GM06990 (cell line): ENCODE measurements at places on chromosomes 1 and 21.

DNA sequence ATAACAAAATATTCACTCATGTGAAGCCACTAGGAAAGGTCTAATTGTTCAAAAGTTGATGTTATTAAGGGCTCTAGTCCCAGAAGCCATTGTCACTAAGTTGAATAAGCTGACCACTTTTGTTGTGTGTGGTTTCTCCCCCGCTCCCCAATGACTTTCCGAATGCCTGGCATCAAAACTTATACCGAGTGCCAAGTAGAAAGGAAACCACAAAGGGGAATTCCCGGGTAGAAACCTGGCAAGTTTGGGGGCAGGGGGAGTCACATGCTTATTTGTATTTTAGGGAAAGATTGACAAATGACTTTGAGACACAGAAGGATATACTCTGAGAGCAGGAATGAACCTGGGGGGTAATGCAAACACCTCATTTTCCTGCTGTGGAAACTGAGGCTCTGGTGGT is 154.1 kb downstream of the TGFBR3 start:
- DNase-seq = no peak

GRCh38 chr1:86714159-86714558 is 9.8 kb downstream of the SH3GLB1 start:
- no peak for DNase-seq

- no peak for DNase-seq
These were observed 240.9 kb downstream of the OMA1 start for GRCh38 chr1:58305622-58306021.

- DNase-seq = no peak
These were observed 1.4 kb downstream of the ZMYM4 start for GRCh38 chr1:35269989-35270289.

DNA sequence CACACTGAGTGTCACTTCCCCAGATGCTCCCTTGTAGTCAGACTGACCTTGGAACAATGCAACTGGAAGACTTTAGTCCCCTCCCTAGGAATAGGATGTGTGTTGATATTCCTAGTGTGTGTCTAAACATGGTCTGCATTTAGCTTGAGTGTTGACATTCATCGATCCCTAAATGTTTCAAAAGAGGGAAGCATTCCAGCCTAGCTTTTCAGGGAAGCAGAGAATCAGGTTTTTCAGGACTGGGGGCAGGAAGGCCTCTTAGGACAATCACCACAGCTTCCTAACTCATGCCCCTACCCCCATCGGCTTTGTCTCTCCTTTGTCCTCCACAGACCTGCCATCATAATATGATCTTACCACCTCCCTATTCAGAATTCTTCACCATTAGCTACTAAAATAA is 43.4 kb downstream of the NMNAT2 start:
- DNase-seq = no peak

- no peak for DNase-seq
These were observed 1.9 kb downstream of the PEAR1 start for GRCh38 chr1:156895455-156895812.

DNA sequence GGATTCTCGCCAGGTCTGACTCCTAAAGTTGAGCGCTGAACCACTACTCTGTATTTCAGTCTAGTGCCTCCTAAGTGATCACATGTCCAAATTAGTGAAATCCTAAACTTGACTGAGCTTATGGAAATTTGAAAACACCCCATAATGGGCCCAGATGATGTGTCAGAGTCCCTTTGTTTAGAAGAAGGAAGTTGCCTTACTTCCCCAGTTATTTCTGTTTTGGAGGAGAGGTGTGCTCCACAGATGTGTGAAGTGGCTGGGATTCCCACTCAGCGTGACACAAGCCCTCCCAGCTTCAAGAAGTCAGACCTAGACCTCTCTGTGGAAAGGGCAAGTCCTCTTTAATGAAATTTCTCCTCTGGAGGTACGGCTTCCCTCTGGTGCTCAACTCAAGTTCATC is 188.8 kb downstream of the TTLL7 start:
- DNase-seq = no peak

GRCh38 chr1:52032124-52032784 is 1.4 kb downstream of the KTI12 start:
- DNase-seq = no peak

DNA sequence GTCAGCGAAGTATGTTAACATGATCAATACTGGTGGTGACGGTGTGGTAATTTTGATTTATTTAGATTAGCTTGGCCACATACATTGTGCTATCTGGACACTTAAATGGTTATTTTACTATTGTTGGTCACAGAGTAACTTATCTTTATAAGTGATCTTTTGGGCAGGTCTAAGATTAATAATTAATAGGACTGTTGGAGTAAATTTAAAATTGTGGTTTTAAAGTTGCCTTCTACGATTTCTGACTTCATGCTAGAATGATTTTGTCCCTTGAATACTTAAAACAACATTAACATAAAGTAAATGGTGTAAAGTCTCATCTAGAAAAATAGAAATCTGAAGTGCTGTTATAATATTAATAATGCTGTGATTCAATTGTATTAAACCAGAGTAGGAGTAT is 14.7 kb downstream of the SRRM1 start:
- no peak for DNase-seq

DNA sequence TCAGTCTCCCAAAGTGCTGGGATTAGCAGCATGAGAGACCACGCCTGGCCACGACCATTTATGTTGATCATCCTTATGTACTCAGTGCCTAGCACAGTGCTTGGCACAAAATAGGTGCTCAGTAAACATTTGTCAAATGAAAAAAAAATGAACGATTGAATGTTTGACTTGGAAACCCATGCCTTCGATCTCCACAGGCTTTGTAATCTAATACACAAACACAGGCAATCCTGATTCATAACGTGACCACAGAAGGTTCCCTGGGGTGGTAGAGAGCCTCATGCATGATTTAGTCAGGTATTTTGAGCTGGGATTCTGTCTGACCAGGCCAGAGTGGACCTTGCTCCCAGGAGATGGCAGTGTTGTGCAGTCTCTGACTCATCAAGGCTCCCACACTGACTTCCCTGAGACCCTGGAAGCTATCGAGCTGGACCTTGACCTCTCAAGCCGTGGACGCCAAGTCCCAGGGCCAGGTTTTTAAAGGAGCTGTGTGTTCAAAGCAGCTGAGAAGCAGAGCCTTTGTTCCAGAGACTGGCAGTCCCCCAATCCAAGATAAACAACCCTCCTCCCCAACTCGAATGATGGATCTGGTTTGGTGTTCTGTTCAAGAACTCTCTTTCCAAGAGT is 81.1 kb downstream of the PGM1 start:
- no peak for DNase-seq

DNA sequence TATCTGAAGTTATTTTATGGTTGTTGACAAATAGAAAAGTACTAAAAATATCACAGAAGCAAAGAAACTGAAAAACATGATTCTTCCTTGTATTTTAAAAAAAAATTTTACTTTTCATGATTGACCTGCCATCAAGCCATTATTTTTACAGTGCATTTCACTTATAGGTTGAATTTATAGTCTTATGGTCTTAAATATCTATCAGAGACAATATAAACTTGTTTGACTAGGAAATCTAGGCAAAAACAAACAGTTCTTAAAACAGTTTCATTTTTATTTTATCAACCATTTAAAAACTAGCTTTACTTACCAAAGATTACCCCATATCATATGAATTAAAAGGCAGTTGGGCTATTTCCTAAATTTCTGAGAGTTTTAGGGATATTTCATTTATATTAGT is 59.2 kb downstream of the SLC16A1 start:
- no peak for DNase-seq

- no peak for DNase-seq
These were observed 145.2 kb downstream of the NTMT2 start for GRCh38 chr1:170290991-170291390.

DNA sequence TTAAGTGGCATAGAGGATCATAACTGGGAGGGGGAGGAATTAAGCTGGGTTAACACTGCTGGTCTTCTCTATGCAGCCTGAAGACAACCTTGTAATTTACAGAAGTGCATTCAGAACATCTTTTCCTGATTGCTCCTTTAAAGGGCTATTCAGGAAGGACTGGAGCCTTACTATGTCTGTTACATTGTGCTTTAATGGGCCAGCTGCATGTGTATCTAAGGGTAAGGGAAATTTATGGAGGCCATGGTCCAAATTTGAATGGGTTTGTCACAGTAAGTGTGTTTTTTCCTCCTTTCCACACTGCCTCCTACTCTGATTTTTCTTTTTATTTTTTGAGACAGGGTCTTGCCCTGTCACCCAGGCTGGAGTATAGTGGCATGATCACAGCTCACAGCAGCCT is 19.6 kb downstream of the C1orf21 start:
- no peak for DNase-seq

DNA sequence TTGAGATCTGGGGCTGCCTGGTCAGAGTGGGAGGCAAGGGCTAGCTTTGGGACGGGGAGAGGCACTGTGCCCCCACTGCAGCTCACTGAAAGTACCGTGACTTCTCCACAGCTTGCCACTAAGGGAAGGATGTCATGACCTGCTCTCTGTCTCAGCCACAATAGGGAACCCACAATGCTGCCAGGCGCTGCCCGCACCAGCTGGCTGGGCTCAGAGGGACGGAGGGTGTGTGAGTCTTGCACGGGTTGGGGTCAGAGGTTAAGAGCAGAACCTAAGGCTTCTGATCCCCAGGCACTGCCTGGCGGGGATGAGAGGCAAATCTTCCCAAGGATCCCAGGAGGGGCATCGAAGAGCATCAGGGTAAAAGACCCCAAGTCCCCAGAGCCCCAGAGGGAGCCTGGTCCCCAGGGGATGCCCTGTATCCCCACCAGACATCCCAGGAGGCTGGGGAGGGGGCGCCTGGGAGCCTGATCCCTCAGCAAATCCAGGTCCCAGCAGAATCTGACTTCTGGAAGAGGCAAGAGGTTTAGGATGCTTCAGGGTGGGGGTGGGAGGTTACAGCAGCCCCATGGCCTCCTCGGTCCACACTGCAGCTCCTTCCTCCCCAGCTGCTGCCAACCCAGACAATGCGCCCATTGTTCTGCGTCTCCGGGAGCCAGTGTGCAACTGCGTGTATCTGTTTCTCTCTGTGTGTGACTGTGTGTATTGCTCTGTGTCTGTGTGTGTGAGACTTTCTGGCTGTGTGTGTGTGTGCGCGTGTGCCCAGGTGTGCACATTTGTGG is 2.0 kb upstream of the MARCKSL1 start:
- peak; percentile 74 for DNase-seq

DNA sequence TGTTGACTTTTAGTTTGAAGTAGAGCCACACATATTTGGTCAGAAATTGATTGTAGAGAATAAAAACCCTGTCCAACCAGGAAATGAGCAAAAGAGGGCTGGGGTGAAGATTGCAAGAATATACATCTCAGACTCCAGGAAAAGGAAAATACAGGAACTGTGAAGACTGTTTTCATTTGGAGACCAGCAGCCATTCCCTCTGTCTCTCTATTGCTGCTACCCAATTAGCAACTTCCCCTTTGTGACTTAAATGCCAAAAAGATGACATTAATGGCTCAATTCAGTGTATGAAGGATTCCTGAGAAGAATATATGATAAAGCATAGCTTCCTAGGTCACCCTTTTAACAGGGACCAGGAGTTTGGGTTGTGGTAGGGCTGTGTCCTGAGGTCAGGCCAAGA is 31.6 kb upstream of the CEP350 start:
- no peak for DNase-seq

DNA sequence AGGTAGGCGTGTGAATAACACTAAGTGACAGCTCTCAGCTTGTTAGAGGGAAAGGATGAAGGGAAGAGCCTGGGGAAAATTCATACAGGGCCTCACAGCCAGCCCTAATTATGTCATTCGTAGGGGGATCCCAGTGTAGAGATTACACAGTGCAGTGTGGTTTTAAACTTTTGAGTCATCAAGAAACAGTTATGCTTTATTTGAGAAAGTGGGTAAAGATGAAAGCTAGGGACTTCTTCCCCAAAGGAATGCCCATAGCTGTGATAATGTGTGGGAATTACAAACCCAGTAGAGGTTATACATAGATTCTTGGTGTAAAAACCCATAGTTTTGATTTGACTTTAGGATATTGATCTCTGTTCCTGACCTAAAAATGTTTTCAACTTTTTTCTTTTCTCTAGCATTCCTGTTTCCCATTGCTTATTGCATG is 1.9 kb downstream of the TTF2 start:
- DNase-seq = no peak

GRCh38 chr1:184150776-184151531 is 99.4 kb downstream of the TSEN15 start:
- DNase-seq = no peak

- no peak for DNase-seq
These were observed 9.2 kb downstream of the SLC2A1 start for GRCh38 chr1:42949312-42950115.

DNA sequence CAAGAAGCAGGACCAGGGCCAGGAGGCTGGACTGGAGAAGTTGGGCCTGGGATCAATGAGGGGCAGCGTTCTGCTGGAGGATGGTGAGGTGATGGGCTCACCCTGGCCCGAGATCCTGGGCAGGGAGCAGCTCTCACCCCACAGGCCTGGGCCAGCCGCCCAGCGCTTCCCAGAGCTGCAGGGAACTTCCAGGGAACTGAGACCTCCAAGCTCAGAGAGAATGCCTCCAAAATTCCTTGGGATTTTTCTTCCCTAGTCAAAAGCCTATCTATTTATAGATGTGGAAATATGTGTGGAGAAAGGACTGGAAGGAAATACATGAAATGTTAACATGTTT is 121.2 kb downstream of the SPSB1 start:
- DNase-seq = no peak

- no peak for DNase-seq
These were observed 24.8 kb downstream of the PHTF1 start for GRCh38 chr1:113734357-113735055.

- DNase-seq = no peak
These were observed 15.7 kb downstream of the RCC2 start for GRCh38 chr1:17423781-17424245.

DNA sequence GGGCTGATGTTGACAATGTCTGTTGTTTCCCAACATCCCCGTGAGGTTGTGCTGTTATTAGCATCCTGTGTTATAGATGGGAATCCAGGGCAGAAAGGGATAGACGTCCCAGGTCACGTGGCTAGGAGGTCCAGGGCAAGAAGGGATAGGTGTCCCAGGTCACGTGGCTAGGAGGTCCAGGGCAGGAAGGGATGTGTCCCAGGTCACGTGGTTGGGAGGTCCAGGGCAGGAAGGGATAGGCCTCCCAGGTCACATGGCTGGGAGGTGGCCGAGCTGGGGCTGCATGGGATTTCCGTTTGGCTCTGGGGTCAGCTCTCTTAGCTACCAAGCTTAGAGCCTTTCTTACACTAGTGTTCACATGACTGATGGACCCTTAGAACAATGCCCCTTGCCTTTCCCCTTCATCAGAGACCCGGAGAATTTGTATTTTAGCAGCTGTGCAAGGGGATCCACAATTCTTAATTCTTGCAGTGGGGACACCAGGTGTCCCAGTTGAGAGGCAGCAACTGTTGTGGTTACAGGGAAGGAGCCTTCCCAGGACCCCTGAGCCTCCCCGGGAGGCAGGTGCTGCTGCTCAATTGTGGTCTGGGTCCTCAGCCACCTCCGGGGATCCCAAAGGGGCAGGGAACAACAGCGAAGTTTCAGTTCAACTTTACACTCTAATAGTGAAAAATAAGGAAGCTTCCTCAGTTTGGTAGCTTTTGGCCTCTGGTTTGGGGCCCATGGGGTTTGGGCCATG is 69.2 kb downstream of the UMODL1 start:
- DNase-seq = no peak

DNA sequence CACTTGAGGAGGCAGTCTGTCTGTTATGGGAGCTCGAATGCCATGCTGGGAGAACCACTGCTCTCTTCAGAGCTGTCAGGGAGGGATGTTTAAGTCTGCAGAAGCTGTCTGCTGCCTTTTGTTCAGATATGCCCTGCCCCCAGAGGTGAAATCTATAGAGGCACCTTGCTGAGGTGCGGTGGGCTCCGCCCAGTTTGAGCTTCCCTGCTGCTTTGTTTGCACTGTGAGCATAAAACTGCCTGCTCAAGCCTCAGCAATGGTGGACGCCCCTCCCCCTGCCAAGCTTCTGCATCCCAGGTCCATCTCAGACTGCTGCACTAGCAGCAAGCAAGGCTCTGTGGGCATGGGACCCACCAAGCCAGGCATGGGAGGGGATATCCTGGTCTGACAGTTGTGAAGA is 247.5 kb downstream of the LMX1A start:
- no peak for DNase-seq
